Aorta (tissue), 5 donors: ENCODE measurements at places on chromosomes 11 and 22.

DNA sequence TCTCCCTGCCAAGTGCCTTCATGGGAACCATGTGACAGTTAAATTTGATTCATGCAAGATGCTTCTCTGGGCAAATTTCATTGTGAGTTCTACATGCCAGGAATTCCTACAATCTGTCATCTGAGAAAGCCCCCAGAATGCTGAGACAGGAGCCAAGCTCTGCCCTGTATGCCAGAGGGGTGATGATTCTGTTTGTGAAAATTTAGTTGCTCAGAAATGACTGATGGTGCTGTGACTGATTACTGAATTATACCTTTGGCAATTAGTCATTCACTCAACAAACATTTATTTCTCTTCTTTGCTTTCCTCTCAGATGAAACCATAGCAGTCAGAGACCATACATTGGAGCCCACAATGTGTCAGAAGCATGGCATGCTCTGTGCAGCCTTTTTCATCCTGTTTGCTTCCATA lies 69.0 kb upstream of the ZBED5 start:
- DNase-seq = no peak

- no peak for DNase-seq
Observed at GRCh38 chr11:81135570-81135969, 1598.1 kb downstream of the FAM181B start.

GRCh38 chr22:49298834-49299750 lies 528.6 kb downstream of the BRD1 start:
- no peak for DNase-seq

- no peak for DNase-seq
Observed at GRCh38 chr11:97092823-97093222, 703.0 kb downstream of the JRKL start.

- no peak for DNase-seq
Observed at GRCh38 chr11:121587182-121587581, 134.4 kb upstream of the SORL1-AS1 start.

DNA sequence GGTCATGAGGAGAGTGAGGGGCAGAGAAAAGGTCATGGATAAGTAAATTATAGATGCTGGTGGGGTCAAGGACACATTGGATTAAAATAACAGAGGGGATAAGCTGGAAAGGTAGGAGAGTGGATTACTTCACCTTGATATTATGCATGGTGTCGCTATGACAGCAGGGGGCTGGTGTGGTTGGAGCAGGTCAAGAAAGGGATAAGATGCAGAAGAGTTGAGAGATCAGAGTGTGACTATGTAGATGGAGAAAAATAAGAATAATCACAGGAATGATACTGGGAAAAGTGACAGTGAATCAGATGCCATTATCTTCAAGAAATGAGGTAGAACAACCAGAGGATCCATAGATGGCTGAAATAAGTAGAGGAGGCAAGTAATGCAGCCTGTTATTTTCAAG lies 29.4 kb upstream of the AMOTL1 start:
- DNase-seq = no peak
